ENCODE measurements at places on chromosomes 1 and 21.
A peak's percentile ranks its signal among the peaks of the same experiment; 100 is the strongest.

- DNase-seq = no peak
Measured at GRCh38 chr21:15022608-15023261, 42.1 kb downstream of the NRIP1 start.

DNA sequence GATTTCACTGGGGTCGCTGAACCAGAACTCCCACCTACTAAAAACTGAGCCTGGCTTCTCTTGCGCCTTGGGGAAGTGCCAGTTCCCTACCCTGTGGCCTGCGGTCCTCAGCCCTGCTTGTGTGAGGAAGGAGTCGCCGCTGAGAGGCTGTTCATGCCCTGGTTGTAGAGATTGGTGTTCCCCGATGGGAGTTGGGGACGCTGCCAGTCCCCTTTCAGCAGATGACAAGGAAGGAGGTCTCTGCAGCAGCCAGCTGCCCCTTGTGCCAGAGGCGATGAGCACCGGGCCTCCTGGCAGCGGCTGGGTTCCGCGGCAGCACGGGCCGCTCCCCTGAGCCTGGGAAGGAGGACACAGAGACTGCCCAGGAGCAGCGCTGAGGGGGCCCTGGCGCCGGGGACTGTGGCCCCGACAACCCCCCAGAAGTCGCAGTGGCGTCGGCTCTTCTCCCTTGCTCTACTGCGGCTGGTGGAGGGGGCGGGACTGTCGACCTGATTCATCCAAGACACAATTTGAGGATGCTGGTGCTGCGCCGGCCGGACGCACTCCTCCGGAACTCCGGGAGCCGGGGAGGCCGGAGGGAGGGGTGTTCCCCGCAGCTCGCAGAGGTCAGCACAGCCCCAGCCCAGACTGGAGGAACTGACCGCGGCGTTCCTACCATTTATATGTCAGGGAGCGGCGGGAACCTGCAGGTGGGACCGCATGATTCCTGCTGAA, 12.0 kb upstream of the ADORA3 start:
- peak; percentile 90 for DNase-seq

GRCh38 chr1:206102292-206102936, 14.8 kb downstream of the AVPR1B start:
- no peak for DNase-seq

- no peak for DNase-seq
Measured at GRCh38 chr1:227766015-227766634, 30.9 kb downstream of the SNAP47 start.

DNA sequence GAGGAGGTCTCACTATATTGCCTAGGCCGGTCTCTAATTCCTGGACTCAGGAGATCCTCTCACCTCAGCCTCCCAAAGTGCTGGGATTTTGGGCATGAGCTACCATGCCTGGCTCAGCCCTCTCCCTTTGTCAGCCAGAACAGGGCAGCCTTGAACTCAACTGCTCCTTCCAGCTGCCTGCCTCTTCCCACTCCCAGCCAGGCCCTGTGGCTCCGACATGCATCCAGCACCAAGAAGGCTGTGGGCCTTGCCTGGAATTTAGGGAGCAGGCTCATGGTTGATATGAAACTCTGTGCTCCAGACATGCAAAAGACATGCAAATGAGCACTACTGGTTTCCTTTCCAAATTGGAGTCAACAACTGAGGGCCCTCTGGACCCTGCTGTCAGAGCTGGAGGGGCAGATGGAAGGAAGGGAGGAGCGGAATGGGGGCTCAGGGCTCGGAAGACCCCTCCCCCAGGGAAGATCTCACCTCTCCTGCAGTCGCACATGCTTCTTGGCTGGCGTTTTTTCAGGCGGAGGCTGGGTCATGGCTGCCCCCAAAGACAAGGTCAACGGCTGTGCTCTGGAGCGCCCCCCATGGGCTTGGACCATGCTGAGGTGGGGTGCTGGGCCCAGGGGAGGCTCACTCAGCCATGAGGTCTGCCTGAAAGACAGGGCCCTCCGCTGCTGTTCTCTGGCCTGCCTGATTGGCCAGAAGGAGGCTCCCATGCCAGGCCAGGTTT, 1.4 kb downstream of the PTPN7 start:
- no peak for DNase-seq

GRCh38 chr1:22761101-22761500, 50.5 kb downstream of the EPHB2 start:
- DNase-seq = no peak

- DNase-seq = no peak
Measured at GRCh38 chr1:107817206-107817605, 147.8 kb downstream of the VAV3 start.

GRCh38 chr1:59446257-59446901, 149.5 kb downstream of the FGGY start:
- no peak for DNase-seq

DNA sequence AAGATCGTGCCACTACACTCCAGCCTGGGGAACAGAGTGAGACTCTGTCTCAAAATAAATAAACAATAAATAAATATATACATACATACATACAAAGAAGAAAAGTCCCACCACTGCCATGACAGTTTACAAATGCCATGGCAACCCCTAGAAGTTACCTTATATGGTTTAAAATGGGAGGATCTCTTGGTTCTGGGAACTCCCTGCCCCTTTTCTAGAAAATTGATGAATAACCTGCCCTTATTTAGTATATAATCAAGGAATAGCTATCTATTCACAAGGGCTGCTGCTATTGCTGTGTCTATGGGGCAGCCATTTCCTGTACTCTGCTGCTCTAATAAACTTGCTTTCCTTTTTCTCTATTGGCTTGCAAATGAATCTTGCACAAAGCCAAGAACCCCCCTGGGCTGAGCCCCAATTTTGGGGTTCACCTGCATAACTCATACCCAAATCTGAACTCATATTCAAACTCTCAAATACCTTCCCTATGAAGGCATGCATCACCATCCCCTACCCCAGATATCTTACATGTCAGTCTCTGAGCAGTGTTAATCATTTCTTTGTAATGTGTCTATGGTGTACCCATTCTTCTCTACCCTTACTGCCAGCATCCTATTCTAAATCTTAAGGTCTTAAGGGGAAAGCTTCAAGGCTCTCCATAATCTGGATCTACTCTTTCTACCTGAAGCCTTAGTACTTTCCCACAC, 9.0 kb downstream of the GON4L start:
- no peak for DNase-seq
